HuH-7.5 (cell line): ENCODE measurements at places on chromosomes 5 and 9.

- no peak for DNase-seq
Observed at GRCh38 chr9:136568288-136569081, 22.6 kb upstream of the NOTCH1 start.

DNA sequence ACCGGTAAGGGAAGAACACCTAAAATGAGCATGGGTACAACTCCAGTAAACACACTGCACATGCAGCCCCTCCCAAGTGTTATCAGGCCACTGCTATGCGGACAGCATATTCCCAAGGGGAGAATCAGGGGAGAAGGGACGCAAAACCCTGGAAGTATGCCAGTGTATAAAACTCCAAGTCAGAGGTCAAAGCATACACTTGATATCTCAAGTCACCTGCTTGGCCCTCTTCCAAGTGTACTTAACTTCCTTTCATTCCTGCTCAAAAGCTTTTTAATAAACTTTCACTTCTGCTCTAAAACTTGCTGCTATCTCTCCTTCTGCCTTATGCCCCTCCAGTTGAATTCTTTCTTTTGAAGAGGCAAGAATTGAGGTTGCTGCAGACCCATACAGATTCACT, 408.1 kb downstream of the HTR1A start:
- no peak for DNase-seq

GRCh38 chr5:95533106-95533505, 21.7 kb downstream of the SKIC3 start:
- DNase-seq = no peak

DNA sequence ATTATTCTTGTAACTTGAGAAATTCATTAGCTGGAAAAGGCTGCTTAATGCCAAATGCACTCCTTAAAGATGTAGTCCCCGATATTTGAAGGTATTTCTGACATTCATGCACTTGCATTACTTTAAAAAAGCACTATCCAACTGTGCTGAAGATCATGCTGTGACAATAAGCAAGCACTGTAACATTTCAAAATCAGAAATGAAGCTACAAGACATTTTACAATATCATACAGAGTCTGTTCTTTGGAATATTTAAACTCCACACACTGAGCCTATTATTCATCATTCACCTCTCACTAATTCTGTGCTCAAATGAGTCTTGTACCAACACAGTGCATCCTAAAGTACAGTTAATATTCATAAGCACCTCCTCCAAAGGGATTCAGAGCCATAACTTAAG, 413.2 kb downstream of the CETN3 start:
- no peak for DNase-seq
